ENCODE measurements at places on chromosomes 12 and 14.

DNA sequence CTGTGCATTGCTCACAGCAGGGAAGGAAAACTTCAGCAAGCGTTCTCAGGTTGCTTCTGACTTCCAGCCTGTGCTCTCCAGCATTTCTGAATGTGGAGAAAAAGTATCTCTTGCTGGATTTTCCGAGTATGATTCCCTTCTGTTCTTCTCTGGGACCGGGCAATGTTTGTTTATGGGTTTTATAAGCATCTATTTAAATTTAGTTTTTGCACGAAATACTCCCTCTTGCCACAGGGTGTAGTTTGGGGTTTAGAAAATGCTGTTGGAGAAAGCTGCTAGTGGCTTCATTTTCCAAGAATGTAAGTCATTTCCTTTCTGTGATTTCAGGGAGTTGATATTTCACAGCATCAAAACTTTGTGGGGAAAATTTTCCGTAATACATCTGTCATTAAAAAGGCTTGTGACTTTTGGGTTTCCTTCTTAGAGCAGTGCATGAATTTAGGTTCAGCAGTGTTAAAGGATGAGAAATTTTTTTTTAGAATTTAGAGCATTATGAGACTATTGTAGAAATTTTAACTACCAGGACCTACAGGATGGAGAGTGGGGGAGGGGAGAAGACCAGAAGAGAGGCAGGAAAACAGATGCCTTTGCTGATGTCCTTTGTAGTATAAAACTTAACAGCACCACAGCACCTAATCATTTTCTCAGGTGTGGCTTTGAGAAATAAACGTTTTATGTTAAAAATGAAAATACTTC is 1.5 kb downstream of the FRMD6 start:
- DNase-seq = no peak

DNA sequence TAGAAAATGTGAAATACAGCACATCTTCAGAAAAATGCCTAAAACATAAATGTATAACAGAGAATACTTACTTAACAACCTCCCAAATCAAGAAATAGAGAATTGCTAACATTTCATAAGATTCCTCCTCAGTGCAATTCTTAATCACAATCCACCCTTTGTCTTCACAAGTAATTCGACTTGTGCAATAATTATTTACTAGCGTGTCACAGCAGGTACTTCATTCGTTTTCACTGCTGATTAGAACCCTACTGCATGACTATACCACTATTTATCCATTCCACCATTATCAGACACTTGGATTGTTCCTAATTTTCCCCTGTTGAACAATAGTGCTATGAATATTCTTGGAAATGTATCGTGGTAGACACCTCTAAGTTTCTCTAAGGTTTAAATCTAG is 64.9 kb upstream of the BBS10 start:
- DNase-seq = no peak

DNA sequence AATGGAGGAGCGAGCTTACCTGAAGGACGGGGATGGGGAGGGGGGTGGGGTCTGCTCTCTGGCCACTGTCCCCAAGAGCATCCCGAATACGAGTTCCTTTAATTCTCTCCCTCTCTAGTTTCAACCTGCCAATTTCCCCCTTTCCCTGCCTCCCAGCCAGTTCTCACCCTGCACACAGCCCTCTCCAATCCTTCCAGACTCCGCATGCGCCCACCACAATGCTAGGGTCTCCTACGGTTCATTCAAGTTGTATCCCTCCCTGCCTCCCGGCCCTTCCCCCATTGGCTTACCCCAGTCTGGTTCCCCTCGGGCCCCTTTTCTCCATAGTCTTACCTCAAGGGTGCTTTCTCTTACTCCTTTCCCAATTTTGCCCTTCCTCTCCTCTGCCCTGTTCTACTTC is 708 bp upstream of the IGFBP6 start:
- DNase-seq = no peak

DNA sequence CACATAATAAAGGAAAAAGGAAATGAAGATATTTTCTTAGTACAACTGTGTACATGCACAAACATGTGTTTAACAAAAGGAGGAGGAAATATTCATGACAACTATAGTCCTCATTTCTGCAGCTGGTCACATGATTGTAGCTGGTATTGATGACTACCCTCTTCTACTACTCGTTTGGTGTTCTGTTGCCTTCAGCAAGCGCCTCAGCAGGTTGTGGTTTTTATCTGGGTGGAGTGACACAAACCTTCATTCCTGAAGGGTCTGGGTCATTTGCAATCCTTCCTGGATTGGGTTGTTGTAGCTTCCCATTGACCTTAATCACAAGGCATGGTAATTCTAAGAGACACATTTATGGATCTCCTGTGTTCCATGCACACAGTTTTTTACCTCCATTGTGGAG is 1009.9 kb upstream of the USP15 start:
- no peak for DNase-seq

GRCh38 chr12:77116277-77116676 is 50.9 kb upstream of the E2F7 start:
- DNase-seq = no peak

- DNase-seq = peak; percentile 80
These were observed 8.6 kb upstream of the ALDH2 start for GRCh38 chr12:111758120-111758561.

DNA sequence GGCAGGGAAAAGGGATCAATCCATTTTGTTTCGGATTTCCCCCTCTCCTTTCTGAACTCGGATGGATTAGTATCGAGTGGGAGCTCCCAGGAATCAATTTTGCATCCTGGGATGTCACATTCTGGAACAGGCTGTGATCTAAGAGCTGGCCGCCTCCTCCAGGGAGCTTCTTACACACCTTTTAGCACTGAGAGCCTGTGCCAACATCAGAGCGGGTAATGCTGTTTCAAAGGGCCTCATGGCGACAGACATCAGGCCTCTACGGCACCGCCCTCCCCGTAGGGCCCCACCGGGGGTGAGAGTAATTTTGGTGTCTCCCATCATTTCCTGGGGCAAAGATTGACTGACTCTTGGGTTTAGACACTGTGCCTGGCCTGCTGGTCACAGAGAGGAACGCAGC is 2.7 kb downstream of the GALNT9 start:
- DNase-seq = peak; percentile 47

Data from Right ventricle myocardium inferior (tissue), 1 donor.